HepG2 (cell line): ENCODE measurements at places on chromosomes 2 and 18. TPM values are rescaled to one million over a fixed set of nuclear protein-coding genes. Genes with fewer than 3 reads are reported as not detected.

Gene OSBPL6
- total RNA-seq = 0.10 and 0.11 TPM in 2 replicates

Gene FAM124B
- total RNA-seq = not detected in 2 replicates

Gene DCDC2C
- not detected in 2 replicates for total RNA-seq

DNA sequence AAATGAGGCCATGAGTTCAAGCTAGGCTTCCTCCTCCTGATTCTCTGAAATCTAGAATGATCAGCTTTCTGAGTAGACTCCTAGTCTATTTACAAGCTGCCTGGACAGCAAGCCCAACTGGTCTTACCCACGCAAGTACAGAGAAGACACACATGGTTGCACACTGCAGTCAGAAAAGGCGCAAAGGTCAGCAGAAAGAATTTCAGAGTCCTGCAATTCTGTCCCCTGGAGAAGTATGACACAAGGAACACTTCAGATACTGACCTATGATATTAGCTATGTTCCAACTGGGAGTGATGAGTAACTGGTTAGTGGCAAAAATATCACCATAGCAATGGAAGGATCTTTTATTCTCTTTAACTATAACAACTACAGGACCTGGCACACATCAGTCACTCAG is 336.1 kb upstream of the PKDCC start:
- peaks cover 2% of the 10 kb centered on the region; the same call in 1 of the 3 replicates for H3K27me3 ChIP-seq
- DNase-seq = peak; percentile 26
- no peaks in the 10 kb centered on the region for H3K4me1 ChIP-seq
- no peak overlapping the region for H3K4me3 ChIP-seq

GRCh38 chr2:202261531-202261930 is 4.0 kb upstream of the NOP58 start:
- H3K27ac ChIP-seq = no peak overlapping the region
- DNase-seq = no peak
- no peaks in the 10 kb centered on the region; the same call in 2 of the 3 replicates for H3K27me3 ChIP-seq
- H3K4me3 ChIP-seq = no peak overlapping the region

GRCh38 chr2:105567996-105568494 is 169.2 kb upstream of the FHL2 start:
- H3K27ac ChIP-seq = no peak overlapping the region
- no peaks in the 10 kb centered on the region; the same call in 1 of the 2 replicates for H3K27me3 ChIP-seq
- no peak overlapping the region for H3K4me3 ChIP-seq
- H3K4me1 ChIP-seq = no peaks in the 10 kb centered on the region
- no peaks in the 10 kb centered on the region for H3K36me3 ChIP-seq
- DNase-seq = no peak

DNA sequence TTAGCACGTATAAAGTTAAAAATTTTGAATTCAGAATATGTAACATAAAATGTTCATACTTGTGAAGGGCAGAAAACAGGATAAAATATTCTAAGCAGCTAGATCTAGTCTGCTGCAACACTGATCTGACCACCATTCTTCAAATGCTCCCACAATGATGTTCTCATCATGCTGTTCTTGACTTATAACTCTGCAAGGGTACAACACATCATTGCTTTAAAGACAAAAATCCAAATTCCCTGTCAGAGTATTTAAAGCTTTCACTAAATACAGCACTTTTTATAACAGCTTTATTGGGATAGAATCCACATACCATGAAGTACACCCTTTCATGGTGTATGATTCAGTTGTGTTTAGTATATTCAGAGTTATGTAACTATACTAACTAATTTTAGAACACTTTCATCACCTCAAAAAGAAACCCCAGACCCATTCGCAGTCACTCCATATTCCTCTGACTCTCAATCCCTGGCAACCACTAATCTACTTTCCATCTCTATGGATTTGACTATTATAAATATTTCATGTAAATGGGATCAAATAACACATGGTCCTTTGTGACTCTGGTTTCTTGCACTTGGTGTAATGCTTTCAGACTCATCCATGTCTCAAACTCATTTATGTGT is 56.4 kb downstream of the MAP4K3 start:
- peaks cover 18% of the 10 kb centered on the region for H3K36me3 ChIP-seq
- no peaks in the 10 kb centered on the region for H3K27me3 ChIP-seq
- no peak for DNase-seq
- H3K4me1 ChIP-seq = peaks cover 47% of the 10 kb centered on the region

DNA sequence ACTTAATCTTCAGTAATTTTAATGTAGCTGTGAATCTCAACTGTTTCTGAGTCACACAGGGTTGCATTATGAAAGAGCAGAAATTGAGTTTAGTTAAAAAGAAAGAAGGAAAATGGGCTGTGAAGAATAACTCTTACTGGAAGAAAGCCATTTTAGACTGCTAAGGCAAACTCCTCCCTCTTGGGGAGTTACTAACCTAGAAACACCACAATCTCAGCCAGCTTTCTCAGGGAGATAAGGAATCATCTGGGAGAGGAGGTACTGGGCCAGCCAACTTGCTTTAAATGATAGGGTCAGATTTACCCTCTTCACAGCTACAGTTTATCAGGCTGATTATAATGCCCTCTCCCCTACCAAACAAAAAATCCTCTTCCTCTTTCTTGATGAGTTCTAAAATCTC is 119.5 kb downstream of the CCDC148 start:
- no peaks in the 10 kb centered on the region for H3K36me3 ChIP-seq
- H3K27me3 ChIP-seq = no peaks in the 10 kb centered on the region
- H3K27ac ChIP-seq = no peak overlapping the region
- no peak for DNase-seq
- H3K4me1 ChIP-seq = no peaks in the 10 kb centered on the region
- H3K4me3 ChIP-seq = no peak overlapping the region

DNA sequence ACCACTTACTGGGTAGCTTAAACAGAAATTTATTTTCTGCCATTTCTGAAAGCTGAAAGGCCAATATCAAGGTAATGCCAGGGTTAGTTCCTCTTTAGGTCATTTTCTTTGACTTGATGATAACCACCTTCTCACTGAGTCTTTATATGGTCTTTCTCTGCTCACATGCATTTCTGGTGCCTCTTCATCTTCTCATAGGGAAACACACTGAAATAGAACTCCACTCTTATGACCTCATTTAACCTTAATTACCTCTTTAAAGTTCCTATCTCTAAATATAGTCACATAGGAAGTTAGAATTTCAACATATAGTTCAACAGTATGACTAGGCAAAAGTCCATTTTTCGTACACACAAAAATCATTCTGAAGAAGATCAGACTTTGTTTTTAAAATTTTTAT is 616.8 kb upstream of the VRK2 start:
- H3K27ac ChIP-seq = no peak overlapping the region
- H3K4me3 ChIP-seq = no peak overlapping the region
- no peaks in the 10 kb centered on the region for H3K4me1 ChIP-seq
- no peaks in the 10 kb centered on the region for H3K27me3 ChIP-seq
- DNase-seq = no peak
- no peaks in the 10 kb centered on the region for H3K36me3 ChIP-seq

DNA sequence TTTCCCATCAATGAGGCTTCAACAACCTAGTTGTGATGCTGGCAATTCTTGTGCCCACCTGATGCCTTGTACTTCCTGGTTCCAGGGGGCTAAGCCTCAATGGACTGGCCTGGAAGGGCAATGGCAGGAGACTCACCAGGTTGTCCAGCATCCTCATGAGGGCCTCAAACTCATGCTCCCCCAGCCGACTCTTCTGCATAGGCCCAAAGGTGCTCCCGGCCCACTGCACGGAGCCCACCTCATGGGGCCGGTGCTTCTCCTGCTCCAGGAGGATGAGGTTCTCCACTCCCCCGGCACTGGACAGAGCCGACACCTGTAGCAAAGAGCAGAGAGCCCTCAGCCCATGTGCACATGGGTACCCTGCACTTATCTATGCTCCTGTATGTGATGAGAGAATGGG is 84.5 kb downstream of the ADD2 start:
- H3K36me3 ChIP-seq = no peaks in the 10 kb centered on the region
- H3K4me1 ChIP-seq = peaks cover 4% of the 10 kb centered on the region; the same call in 1 of the 2 replicates
- no peak overlapping the region for H3K27ac ChIP-seq
- H3K27me3 ChIP-seq = peaks cover 23% of the 10 kb centered on the region; the same call in 2 of the 3 replicates

GRCh38 chr2:159075727-159076126 is 107.3 kb downstream of the TANC1 start:
- no peak for DNase-seq
- H3K36me3 ChIP-seq = no peaks in the 10 kb centered on the region
- no peaks in the 10 kb centered on the region for H3K27me3 ChIP-seq
- no peak overlapping the region for H3K4me3 ChIP-seq

DNA sequence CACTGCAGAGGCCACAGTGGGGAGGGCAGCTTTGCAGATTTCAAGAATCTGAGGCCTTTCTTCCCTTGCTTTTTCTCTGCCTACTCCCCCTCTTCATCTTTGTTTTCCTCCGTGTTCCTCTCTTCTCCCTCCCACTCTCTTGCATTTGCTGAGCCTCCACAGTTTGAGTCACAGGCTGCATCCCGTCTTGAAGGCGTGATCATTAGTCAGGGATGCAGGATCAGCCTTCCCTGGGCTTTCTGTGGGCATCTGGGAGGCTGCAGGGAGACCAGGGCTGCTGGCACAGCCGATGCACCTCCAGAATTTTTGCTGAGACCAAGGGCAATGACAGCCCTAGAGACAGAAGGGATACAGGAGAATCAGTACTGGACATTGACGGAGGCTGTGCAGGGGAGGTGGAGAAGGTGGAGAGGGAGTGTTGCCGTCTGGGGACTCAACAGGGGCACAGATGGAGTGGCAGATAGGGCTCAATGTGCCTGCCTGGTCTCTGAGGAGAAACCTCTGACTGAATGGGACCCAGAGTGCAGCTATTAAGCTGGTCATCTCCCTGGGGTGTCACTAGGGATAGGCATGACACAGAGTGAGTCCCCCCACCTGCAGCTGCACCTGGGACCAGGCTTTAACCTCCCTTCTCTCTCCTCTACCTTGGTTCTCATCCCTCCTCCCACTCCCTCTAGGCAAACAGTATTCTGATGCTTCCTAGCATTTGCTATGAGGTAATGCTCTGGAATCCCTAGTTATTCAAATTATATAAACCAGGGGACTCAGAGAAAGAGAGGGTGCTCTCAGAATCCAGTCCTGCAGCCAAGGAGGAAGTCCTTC is 29.0 kb upstream of the DNAJC27 start:
- no peaks in the 10 kb centered on the region for H3K36me3 ChIP-seq
- H3K27me3 ChIP-seq = peaks cover 2% of the 10 kb centered on the region; the same call in 1 of the 2 replicates
- no peak overlapping the region for H3K27ac ChIP-seq
- no peak for DNase-seq
